Stimulated activated CD8-positive, alpha-beta memory T cell treated with anti-CD3 and anti-CD28 coated beads, Interleukin-7, amount 100 ng/mL, for 48 hours (primary cell): ENCODE measurements at places on chromosomes 3 and 15.

DNA sequence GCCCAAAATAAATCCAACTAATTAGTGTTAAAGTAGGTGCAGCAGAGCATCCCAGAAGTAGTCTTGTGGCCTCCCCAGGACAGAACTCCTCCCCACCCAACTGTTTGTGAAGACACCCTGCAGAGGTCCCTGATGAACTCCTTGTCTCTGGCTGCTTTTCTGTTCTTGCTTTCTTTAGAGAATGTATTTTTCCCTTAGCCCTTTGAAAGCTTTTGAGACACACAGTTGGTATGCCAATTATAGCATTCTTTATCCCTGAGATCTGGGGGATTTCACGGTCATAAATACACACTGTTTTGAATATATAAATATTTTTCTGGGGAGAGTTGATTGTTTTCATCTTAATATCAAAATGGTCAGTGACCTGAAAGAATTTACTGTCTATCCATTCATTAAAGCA lies 9.8 kb downstream of the TFG start:
- no peak for DNase-seq

GRCh38 chr3:181383760-181384159 lies 328.0 kb upstream of the SOX2 start:
- DNase-seq, result no peak

GRCh38 chr3:56980798-56981390 lies 79.6 kb upstream of the SPATA12 start:
- peak; percentile 71 for DNase-seq

DNA sequence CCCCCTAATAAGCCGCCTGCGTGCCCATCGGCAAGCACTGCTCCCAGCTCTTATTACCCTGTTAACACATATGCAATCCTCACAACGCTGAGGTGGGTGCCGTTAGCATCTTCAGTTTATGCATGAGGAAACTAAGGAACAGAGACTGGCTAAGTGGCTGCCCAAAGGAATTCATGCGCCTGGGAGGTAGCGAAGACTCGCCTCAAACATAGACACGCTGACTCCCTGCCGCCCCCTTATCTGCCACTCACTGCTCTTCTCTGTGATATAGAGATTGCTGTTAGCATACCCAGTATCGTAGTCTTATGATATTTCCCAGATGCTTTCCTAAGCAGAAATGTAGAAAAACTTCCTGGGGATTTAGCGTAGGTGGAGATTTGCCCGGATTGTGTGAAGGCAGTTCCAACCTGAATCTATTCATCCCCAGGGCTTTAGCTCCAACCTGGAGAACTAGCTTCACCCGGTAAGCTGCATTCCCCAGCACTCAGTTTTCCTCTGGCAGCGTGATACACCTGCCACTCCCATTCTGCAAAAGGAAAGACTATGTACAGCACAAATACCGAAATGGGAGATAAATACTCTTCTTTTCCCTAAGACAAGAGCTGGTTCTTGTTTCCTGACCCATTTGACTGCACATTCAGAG lies 23.7 kb upstream of the CD47 start:
- DNase-seq, result no peak

GRCh38 chr3:136937175-136937574 lies 20.6 kb upstream of the IL20RB start:
- no peak for DNase-seq

DNA sequence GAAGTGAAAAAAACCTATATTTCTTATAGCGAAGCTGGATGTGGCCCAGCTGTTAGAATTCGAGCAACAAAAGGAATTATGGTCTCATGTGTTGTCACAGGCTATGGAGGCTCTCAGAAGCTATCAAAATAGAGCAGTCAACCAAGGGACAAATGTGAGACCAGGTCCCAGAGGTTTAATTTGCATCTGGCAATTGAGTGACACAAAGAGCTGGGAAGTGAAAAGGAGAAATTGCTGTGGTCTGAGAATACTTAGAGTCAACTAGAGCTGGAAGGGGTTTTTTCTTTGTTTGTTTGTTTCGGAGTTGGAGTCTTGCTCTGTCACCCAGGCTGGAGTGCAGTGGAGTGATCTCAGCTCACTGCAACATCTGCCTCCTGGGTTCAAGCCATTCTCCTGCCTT lies 61.3 kb upstream of the SMAD3 start:
- DNase-seq, result no peak

GRCh38 chr3:24299246-24299805 lies 195.3 kb downstream of the THRB start:
- DNase-seq, result no peak

DNA sequence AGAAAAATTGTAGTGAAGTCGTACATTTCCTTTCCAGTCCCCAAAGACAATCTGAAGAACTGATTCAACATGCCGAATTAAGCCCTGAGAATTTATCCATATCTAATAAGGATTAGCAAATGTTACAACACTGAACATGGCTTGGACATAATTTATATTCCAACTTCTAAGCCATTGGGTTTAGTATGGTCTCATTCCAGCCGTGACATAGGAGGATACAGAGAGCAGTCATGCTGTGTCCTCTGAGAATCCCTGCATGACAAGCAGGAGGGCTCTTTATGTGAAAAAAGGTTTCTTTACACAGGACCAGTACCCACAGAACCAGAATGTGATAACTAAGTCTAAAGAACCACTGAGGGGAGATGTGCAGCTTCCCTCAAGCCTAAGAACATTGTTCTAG lies 231.9 kb upstream of the WNT5A start:
- DNase-seq, result no peak
